Muscle of leg (tissue), 16 donors: ENCODE measurements at places on chromosomes 2 and 18.

DNA sequence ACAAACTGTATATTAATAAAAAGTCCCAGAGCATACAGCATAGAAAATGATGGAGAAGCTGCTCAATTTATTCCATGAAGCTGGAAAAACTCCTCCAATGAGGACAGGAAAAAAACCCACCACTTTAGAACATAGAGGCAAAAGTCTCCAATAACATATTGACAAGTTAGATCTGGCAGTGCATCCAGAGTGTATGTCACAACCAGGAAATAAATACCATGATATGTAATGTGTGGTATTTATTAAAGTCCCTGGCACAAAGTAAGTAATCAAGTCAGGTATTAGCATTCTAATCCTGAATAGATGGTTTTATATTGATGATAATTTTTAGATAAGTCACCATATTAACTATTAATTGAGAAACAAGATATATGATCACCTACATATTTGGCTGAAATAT, 427.3 kb upstream of the HS6ST1 start:
- DNase-seq = no peak

- DNase-seq = no peak
Measured at GRCh38 chr2:107569496-107569895, 257.2 kb upstream of the RGPD4 start.

- no peak for DNase-seq
Measured at GRCh38 chr18:57906852-57907251, 103.7 kb upstream of the ATP8B1 start.

GRCh38 chr2:62056341-62056740, 139.6 kb upstream of the B3GNT2 start:
- DNase-seq = no peak

GRCh38 chr2:85746321-85747004, 7.3 kb upstream of the ATOH8 start:
- DNase-seq = no peak

- DNase-seq = no peak
Measured at GRCh38 chr2:148495586-148495985, 149.0 kb upstream of the EPC2 start.

DNA sequence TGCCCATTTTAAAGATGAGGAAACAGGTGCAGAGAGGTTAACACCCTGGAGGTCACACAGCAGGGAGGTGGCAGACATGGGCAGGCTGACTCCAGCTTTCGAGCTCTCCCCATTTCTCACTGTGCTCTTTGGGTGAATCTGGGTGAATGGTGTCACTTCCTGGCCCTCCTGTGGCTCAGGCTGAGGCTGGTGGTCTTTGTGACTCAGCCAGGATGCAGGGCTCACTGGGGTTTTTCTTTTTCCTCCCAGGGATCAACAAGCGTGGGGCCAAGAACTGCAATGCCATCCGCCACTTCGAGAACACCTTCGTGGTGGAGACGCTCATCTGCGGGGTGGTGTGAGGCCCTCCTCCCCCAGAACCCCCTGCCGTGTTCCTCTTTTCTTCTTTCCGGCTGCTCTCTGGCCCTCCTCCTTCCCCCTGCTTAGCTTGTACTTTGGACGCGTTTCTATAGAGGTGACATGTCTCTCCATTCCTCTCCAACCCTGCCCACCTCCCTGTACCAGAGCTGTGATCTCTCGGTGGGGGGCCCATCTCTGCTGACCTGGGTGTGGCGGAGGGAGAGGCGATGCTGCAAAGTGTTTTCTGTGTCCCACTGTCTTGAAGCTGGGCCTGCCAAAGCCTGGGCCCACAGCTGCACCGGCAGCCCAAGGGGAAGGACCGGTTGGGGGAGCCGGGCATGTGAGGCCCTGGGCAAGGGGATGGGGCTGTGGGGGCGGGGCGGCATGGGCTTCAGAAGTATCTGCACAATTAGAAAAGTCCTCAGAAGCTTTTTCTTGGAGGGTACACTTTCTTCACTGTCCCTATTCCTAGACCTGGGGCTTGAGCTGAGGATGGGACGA, 13.2 kb downstream of the ITM2C start:
- no peak for DNase-seq

GRCh38 chr2:223601932-223602666, at the start of gene SCG2:
SCG2 (minus strand) TSS chr2:223602361; CDS start chr2:223599282, 3,079 bp downstream.
- peak; percentile 93 for DNase-seq
